Activated CD4-positive, alpha-beta T cell treated with anti-CD3 and anti-CD28 coated beads, Interleukin-2, amount 10 ng/mL, durations not matched to agents 7 days and 5 days (primary cell): ENCODE measurements at places on chromosomes 4 and X. TPM values are rescaled to one million over a fixed set of nuclear protein-coding genes. Genes with fewer than 3 reads are reported as not detected.

GRCh38 chr4:42361456-42361855 lies 35.8 kb upstream of the SHISA3 start:
- no peak for DNase-seq

- peak; percentile 26 for DNase-seq
Measured at GRCh38 chrX:20320461-20321159, 53.9 kb upstream of the RPS6KA3 start.

- no peak for DNase-seq
Measured at GRCh38 chr4:41613386-41613785, 75.4 kb downstream of the LIMCH1 start.

- DNase-seq, result no peak
Measured at GRCh38 chr4:156981262-156981769, 9.7 kb upstream of the PDGFC start.

DNA sequence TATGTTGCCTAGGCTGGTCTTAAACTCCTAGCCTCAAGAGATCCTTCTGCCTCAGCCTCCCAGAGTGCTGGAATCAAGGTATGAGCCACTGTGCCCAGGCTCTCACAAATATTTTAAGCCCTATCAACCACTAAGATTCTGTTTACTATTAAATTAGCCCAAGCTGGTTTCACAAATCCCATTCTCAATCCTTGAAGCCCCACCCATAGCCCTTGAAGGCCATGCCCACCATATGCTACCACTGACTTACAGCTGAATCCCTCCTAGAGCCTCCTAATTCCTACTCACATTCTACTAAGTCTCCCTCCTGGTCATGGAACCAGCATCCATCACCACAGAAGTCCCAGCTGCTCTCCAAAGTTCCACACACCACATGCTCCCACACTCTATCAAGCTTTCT lies 9.7 kb downstream of the GRIPAP1 start:
- no peak for DNase-seq

The GPM6B gene
- total RNA-seq, result not detected

The ASMT gene
- not detected for total RNA-seq
